CD4-positive, alpha-beta T cell treated with Interleukin-17A for 4 hours (primary cell): ENCODE measurements at places on chromosomes 7 and 10.

DNA sequence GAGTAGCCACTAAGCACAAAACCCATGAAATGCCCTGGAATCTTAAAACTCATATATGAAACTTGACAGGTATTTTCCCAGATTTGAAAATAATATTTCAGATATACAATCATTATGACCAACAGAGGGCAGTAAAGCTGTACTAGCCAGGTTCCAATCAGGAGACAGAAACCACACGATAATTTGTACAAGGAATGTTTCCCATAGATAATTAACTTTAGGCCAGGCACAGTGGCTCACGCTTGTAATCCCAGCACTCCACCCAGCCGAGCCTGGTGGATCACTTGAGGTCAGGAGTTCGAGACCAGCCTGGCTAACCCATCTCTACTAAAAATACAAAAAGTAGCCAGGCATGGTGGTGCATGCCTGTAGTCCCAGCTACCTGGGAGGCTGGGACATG is 31.0 kb upstream of the NUB1 start:
- DNase-seq, result no peak

- no peak for DNase-seq
These were observed 204.3 kb downstream of the ANK3 start for GRCh38 chr10:60185421-60185820.

DNA sequence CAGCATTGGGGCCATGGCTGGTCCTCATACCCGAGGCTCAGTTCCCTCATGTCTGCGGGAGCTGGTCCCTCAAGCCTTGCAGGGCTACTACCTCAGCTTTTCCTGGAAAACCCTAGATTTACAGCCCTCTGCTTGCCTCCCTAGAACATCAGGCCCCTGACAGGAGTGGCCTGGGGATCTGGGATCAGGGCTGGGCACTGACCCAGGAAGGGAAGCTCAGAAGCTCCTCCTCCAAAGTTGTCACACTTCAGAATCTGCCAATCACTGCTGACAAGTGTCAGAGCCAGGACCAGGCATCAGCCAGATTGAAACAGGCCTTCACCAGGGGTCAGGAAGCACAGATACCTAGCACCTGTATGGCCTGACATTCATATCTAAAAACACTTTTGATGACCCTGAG is 115.2 kb downstream of the GRID1 start:
- DNase-seq, result no peak

- no peak for DNase-seq
These were observed 212.1 kb downstream of the VTI1A start for GRCh38 chr10:112658900-112659638.

- no peak for DNase-seq
These were observed 77.1 kb downstream of the SEC23IP start for GRCh38 chr10:119969609-119970008.

DNA sequence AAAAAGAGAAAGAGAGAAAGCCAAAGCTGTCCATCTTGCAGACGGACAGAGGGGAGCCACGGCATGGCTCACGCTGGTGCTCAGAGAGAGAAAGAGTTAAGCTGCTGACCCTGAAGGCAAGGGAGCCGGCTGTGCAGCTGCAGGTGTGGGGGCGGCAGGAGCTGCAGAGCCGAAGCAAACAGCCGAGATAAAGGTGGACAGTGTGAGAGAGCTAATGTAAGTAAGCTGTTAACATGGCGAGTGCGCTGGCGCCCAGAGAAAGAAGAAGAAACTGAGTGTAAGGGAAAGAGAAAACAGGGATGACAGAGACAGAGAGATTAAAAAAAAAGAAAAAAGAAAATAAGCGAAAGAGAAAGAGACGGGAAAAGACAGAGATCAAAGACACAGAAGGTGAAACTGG is 18.2 kb downstream of the COL17A1 start:
- no peak for DNase-seq

DNA sequence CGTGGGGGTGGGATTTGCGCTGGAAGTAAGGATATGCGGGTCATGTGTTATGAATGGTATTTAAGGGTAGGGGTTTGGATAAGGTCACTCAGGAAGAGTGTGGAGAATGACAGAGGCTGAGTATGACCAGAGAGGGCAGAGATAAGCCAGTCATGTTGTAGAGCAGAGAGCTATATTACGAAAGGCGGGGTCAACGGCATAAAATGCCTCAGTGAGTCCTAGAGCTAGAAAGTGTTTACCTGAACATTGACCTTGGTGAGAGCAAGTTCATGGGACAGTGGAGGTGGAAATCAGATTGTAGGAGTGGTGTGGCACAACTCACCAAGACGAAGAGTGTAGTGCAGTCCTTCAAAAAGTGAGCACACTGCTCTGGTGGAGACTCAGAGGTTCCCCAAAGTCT is 13.8 kb downstream of the LMOD2 start:
- no peak for DNase-seq

DNA sequence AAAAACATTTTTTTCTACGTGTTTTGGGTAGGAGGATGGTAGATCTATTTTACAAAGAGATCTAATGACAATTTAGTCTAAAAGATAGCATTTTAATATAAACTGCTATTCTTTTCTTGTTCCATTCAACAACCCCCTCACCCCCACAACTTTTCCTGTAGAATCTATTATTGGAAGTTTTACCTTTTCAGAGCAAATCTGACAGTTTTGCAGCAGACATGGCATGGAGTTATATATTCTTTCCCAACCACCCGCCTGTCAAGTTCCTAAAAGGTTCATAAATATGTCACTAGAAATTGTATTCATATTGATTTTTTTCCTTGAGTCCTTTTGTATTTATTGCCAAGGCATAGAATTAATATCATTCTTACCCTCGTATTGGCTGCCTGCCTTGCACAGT is 21.5 kb upstream of the NAMPT start:
- no peak for DNase-seq

GRCh38 chr10:49426490-49427360 is 30.8 kb upstream of the DRGX start:
- DNase-seq, result no peak

GRCh38 chr7:130593033-130593432 is 75.5 kb downstream of the COPG2 start:
- no peak for DNase-seq

- no peak for DNase-seq
These were observed 37.7 kb upstream of the FAM3C start for GRCh38 chr7:121433775-121434174.

- peak; percentile 41 for DNase-seq
These were observed 47.5 kb downstream of the FAM53B start for GRCh38 chr10:124696446-124697392.

- DNase-seq, result no peak
These were observed 103.5 kb downstream of the LSMEM1 start for GRCh38 chr7:112584290-112584689.

DNA sequence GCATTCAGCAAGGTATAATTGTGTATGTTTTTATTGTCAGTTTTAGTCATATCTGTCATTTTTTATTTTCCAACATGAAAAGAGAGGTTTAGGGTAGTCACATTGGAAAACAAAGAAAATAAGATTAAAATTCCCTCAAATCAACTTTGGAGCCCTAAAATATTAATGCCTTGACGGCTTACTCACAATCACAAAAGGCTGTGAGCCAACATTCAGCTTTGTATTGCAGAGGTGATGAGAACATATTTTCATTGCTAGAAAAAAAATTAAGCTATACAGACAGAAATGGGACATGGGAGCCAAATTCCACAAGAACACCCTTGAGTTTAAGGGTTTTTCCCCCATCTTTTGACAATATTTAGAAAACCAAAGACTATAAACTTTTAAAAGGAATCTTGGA is 30.2 kb downstream of the CALD1 start:
- no peak for DNase-seq

GRCh38 chr10:107545717-107546116 is 381.2 kb upstream of the SORCS1 start:
- DNase-seq, result no peak

DNA sequence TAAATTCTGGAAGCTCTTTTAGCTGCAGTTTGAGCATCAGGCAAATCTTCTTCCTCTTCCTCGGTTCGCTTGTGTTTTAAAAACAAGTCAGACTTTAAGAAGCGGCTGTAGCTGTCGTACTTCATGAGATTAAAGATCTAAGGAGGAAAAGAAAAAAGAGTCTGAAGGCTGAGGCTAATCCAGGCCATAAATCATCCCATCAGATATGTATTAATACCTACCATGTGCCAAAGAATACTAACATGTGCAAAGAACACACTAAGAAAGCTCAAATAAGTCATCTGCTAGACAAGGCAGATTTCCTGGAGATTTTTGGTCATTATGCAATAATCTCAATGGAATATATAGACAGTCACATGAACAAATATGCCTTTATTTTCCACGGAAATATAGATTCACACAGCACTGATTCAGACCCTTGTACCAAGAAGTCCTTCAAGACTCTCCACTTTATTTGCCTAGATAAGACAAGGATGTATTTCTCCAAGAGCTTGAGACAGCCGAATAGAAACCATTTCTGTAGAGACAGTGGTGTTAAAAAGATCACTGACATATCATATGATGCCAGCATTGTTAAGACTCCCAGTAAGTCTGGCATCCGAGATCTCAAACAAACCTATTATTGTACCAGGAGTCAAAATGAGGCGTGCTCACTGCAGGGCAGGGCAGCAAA is 42.3 kb downstream of the RGS10 start:
- no peak for DNase-seq

DNA sequence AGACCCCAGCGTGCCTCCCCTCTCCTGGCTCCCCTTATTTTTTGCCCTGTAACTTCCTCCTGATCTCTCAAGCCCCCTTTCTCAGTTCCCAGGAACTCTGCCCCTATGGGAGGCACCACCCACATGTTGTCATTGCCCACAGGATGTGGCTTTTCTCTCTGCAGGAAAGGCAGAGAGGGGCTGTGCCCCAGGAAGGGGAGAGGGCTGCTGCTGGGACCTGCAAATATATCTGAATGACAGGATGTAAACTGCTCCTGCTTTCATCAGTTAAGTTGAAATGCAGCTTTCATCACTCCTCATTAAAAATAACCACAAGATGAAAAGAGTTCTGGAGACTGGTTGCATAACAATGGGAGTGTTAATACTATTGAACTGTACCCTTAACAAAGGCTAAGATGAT is 103.3 kb downstream of the CLEC2L start:
- DNase-seq, result peak; percentile 64

- no peak for DNase-seq
These were observed 186.3 kb upstream of the KCTD7 start for GRCh38 chr7:66442385-66442784.

DNA sequence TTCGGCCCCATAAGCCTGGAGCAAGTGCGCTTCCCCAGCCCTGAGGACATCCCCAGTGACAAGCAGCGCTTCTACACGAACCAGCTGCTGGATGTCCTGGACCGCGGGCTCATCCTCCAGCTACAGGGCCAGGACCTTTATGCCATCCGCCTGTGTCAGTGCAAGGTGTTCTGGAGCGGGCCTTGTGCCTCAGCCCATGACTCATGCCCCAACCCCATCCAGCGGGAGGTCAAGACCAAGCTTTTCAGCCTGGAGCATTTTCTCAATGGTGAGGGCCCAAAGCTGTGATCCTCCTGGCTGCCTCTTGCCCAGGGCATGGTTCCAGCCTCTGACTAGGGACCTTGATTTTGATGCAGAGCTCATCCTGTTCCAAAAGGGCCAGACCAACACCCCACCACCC is 10.1 kb downstream of the IRF5 start:
- DNase-seq, result no peak

DNA sequence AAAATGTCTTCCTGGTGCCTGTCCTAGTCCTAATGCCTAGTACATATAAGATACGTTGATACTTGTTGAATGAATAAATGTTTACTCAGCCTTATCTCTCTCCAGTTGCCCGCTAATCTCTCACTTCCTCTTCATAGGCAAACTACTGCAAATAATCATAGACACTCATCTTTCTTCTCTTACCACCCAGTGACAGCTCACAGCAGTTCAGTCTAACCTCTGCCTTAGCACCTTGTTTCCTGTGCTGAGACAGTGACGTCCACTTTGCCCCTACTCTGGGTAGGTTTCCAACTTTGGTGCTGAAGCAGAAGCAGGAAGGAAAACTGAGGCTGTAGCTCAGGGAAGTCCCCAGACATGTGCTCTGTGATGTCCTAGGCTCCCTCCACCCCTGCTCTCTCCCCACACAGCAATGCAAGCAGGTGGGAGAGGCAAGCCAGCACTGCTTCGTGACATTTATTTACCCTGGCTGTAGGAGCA is 45.5 kb upstream of the RHOBTB1 start:
- DNase-seq, result no peak

DNA sequence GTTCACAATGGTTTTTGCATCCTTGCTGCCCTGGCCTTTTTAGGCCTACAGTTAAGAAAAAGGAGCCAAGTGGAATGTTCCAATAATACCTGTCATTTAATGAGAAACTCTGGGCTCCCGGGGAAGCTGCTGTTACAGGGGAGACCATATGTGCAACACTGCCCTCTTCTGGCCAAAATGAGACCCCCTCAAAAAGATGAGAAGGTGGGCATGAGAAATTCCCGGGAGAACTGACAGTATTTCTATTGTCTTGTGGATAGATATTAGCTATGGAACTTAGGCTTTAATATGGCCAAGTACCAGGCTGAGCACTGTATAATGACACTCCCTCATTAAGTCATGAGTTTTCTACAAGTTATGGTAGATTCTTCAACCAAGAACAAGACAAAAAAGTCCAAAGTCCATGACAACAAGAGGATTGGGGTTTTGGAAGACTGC is 99.4 kb downstream of the CCDC3 start:
- peak; percentile 56 for DNase-seq

GRCh38 chr10:44380829-44381600 is 3.9 kb downstream of the CXCL12 start:
- no peak for DNase-seq

- no peak for DNase-seq
These were observed 60.4 kb downstream of the PTN start for GRCh38 chr7:137283153-137283552.

DNA sequence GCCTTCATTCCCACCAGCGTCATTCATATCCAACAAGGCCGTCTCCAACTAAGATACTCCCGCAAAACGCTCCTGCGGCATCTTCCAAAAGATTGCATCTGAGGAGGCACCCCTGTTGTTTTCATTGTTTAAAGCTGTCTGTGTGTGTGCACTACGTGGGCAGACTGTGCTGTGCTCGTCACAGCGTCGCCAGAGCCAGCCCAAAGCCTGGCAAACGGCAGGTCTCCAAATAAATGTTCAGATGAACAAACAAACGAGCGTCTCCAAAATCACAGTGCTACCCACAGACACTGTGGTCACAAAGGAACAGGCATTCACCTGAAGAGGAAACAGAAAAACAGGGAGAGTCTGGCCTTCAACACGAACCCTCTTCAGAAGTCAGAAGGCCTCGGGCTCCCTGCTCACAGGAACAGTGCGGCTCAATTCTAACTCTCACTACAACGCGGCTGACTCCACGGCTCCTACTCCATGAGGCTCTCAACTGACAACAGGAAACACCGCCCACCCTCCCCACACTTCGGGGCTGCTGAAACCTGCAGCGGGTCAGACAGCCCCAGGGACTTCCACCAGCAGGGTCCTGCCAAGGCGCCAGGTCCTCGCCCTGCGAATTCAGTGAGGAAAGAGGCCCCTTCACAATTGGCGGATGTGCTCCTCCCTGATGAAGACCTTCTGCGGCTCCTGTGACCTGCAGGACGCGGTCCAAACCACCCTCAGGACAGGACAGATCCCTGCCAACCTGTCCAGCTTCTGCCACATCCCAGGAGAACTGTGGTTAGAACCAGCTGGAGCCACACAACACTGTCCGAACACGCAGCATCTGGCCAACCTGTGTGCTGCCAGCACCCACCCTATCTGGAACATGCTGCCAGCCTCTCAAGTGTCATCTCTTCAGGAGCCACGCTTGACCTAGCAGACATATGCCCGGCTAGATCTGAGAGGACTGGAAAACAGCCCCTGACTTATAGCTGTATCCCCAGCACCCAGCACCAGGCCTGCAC is 36.1 kb downstream of the MAD1L1 start:
- DNase-seq, result no peak
